ENCODE measurements at places on chromosomes 1 and 21.

GRCh38 chr1:206935491-206936067, 10.7 kb downstream of the PIGR start:
- peak; percentile 52 for DNase-seq

DNA sequence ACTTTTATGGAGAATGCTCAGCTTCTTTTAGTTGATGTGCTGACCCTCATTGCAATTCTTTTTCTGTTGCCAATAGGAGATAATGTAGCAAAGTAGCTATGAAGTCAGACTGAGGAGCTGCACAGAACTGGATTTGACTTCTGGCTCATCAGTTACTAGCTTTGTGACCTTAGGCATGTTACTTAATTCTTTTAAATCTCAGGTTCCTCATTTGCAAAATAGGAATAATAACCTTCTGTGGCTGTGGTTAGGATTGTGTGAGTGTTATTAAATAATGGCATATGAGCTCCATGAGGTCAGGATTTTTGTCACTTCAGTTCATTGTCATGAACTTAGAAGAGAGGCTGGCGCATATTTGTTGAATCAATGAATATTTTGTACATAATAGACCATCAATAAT, 237.6 kb upstream of the SGIP1 start:
- DNase-seq: no peak

- no peak for DNase-seq
These were observed 108.4 kb downstream of the ERG start for GRCh38 chr21:38389896-38390295.

GRCh38 chr1:26827663-26828062, 1.2 kb downstream of the ZDHHC18 start:
- DNase-seq: no peak

DNA sequence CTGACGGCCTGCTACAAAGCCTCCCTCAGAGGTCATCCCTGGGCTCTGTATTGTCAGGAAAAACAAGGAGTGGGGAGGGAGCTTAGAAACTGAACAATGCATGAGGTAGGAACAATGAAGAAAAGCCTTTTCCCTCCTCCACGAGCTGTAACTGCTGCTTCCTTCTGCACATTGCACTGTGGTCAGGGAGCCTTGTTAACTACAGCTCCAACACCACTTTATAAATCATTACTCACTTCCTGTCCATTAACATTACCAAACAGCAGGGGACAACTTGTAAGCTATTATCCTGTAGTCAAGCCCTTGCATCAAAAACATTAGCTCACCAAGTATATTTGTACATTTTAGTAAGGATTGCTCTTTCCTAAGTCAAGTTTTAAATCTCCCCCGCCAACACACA, 336.0 kb upstream of the NR5A2 start:
- no peak for DNase-seq
